Fibroblast of the aortic adventitia (primary cell): ENCODE measurements at places on chromosomes 1 and 21. TPM values are rescaled to one million over a fixed set of nuclear protein-coding genes. Genes with fewer than 3 reads are reported as not detected.
A peak's percentile ranks its signal among the peaks of the same experiment; 100 is the strongest.

The PCBP3 gene
- total RNA-seq = 1.2 and 4.2 TPM in 2 replicates

The C1orf56 gene
- 0.82 and 3.3 TPM in 2 replicates for total RNA-seq

The PDPN gene
- 2.0 and 17.6 TPM in 2 replicates for total RNA-seq

The SLC16A1 gene
- 65.5 and 71.9 TPM in 2 replicates for total RNA-seq

The B3GALT2 gene
- 0.18 and 1.2 TPM in 2 replicates for total RNA-seq

The DSTYK gene
- 16.1 and 23.7 TPM in 2 replicates for total RNA-seq

The NPR1 gene
- 1.5 and 24.0 TPM in 2 replicates for total RNA-seq

GRCh38 chr1:177238967-177239366, 68.2 kb downstream of the BRINP2 start:
- DNase-seq = no peak

DNA sequence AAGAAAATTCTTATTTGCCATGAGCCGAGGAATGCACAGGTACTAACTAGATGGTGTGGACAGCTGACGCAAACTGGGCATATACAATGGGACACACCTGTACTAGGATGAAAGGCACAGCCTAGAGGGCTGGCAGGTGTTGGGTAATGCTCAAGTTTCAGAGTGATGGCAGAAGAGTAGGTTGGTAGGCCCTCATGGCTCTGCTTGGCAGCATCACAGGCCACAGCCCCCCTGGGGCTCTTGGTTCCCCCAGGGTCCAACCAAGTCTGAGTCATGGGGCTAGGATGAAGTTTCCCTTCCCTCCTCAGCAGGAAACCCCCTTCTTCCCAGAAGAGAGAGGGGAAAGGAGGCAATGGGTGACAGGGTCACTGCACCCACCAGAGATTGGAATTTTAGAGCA, 35.2 kb downstream of the SPEN start:
- no peak for DNase-seq

- DNase-seq = no peak
Observed at GRCh38 chr1:9746651-9747050, 77.1 kb downstream of the CLSTN1 start.

DNA sequence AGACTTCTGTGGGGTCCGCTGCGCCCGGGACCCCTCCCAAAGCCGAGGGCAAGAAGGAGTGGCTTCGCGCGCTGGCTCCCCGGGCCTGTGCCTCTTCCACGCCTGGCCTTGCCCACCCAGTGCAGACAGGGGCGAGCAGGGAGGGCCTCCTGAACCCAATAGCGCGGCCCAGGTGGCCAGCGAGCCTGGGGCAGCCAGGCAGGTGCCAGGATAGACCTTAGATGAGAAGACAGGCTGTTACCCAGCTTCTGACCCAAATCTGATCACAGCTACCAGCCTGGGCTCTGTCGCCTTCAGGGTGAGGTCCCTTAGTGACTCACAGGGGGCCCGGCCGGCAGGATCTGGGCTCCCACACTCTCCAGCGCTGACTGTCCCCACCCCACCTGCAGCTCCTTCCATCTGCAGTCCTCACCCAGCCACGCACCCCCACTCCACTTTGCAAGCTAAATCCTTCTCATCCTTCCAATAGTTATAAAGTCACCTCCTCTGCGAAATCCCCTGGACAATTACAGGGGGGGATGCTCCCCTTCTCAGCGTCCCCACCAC, 9.6 kb downstream of the CLEC20A start:
- DNase-seq = no peak

DNA sequence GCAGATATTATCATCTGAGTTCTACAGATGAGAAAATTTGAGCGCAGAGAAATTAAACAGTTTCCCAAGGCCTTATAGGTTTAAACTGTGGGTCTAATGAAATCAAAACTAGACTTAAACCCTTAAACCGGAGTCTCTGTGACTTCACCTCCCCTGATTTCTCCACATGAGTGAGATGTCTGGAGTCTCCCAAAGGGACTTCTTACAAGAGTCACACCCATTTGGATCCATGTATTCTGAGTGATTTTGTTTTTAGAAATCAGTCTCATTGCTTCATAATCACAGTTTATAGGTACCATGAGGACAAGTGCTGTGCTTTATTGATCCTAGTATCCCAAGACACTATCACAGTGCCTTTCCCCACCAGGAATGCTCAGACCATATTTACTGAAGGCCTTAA, 206.0 kb upstream of the JUN start:
- no peak for DNase-seq

DNA sequence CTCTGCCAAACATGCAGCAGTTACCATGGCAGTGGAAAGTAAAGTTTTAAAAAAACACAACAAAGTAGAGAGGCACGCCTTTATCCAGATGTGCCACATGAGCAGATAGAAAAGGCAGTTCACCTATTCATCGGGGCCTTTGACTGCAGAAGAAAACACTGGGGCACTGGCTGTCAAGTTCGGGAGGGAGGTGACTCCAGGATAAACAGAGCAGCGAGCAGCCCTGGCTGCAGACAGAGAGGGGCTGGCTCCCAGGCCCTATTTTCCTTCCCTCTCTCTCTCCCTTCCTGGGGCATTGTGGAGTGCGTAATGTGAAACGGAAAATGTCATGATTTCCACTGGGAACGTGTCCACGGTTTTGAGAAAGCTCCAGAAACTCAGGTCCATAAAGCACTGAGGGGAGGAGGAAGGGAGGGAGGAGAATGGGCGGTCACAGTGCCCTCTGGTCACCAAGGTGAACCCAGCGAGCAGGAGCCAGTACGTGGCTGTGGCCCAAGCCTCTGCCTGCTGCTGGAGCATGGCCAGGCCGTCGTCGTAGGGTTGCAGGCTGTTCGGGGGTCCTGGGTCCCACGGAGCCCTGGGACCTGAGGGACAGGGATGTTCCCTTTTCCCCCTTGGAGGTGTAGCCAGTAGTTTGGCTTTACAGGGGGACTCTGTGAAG, 114.7 kb upstream of the IRF2BP2 start:
- no peak for DNase-seq

DNA sequence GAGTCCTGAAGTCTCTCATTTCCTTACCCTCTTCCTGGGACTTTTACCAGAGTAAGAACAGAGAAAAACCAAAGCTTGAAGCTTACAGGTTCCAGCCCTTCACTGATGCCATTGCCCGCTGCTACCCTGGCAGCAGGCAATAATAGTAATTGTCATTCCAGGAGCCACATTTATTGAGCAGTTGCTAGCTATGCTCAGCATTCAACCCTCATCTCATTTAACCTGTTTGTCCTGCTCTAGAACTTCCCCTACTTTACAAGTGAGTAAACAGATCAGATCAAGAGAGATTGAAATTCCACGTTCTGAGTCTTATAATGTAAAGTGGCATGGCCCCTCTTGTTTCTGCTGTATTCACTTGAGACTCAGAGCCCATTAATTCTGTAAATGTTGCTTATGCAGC, 80.4 kb downstream of the ATP1A1 start:
- no peak for DNase-seq

DNA sequence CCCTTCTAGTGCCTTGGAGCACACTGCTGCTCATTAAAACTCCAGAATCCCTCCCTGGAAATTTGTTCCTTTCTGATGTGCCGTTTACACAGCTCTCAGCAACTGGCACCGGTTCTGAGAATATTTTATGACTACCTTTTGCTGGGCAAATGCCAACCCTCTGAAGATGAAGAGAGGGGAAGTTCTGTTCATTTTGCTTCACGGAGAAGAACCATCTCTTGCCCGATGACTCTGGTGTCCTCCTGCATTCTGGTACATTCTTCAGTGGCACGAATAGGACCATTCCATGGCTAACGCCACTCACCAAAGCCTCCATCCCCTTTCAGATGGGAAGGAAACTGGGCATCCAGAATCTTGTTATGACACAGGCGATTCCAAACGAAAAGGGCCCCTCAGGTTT, 96.2 kb upstream of the SIM2 start:
- DNase-seq = no peak

DNA sequence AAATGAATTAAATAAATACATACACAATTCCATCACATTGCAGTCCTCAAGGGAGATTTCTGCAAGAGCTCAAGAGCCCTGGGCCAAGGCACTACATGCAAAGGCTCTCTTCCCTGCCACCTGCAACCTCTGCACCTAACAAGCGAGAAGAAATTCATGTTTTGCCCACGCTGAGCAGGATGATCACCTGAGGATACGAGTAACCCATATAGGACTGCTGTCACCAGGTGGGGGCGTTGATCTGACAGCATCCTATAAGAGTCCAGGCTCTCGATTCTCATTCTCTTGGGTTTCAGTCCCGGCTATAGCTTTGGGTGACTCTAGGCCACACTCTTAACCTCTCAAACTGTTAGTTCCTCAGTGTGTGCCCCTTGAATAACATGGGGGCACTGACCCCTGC, 18.7 kb upstream of the SPOCD1 start:
- no peak for DNase-seq

GRCh38 chr1:55246331-55246730, 31.2 kb upstream of the USP24 start:
- DNase-seq = no peak

GRCh38 chr1:35932158-35932636, 1.3 kb downstream of the AGO3 start:
- DNase-seq = peak; percentile 11

DNA sequence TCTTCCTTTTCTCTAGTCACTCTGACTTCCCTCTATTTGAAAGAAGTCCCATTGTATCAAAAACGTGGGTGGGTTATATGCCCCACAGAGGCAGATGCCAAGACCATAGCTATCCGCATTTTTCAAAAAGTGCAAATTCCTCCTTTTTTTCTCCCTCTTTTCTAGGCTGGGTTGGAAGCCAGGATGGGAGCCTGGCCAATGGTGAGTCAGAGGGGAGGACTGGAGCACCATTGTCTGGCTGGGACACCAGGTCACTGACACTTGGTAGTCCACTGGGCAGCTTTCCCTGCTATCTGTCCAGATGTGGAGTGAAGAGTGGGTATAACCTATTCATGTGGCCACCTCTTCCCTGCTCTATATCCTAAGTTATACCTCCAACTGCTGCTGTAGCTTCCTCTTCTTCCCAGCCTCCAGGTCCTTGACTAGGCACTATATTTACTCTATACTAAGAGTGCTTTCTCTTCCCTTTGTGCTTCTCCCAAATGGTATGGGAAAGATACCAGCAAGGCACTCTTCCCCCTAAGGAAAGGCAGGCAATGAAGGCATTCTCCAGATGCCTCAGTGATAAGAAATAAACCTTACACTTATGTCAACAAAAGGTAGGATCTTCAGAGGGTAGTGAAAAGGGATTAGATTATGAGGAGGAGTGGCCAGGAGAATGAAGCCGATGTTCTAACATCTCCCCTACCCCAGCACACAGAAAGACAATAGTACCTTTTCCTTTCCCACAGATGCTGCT, 12.9 kb downstream of the PI4KB start:
- peak; percentile 93 for DNase-seq

DNA sequence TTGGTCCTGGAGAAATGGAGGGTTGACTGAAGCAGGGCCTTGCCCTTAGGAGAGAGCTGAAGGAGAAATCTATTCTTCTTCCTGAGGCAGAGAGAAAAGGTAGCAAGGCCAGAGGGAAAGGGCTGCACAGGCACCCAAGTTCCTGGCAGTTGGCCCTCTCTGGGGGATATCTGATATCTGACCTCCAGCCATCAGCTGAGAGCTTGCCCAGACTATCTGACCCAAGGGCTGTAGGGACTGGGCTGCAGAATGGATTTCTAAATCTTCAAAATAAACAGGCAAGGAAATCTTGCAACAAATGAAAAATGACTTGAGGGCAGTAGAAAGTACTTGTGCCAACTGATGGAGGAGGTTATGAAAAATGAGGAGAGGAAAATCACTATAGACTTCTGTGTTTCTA, 498 bp upstream of the CLCA2 start:
- DNase-seq = peak; percentile 62

GRCh38 chr21:41926117-41926806, 27.6 kb downstream of the C2CD2 start:
- peak; percentile 64 for DNase-seq

- no peak for DNase-seq
Observed at GRCh38 chr21:37159053-37159776, 86.2 kb downstream of the TTC3 start.
